Nasal cavity respiratory epithelium epithelial cell of viscerocranial mucosa (primary cell): ENCODE measurements at places on chromosomes 12 and 14. TPM values are rescaled to one million over a fixed set of nuclear protein-coding genes. Genes with fewer than 3 reads are reported as not detected.

SIX6 gene
- not detected in 2 replicates for total RNA-seq

SLC25A21 gene
- 0.71 and 1.4 TPM in 2 replicates for total RNA-seq

TEAD4 gene
- total RNA-seq = 4.4 and 5.9 TPM in 2 replicates

RAD51B gene
- total RNA-seq = 9.9 and 17.2 TPM in 2 replicates

RASSF9 gene
- total RNA-seq = 1.7 and 5.5 TPM in 2 replicates

LMO3 gene
- 0.07 and 0.34 TPM in 2 replicates for total RNA-seq

ADAMTS20 gene
- not detected in 2 replicates for total RNA-seq

IGF1 gene
- not detected in 2 replicates for total RNA-seq

GPR68 gene
- 1.4 and 10.5 TPM in 2 replicates for total RNA-seq

OASL gene
- total RNA-seq = 0.50 and 9.6 TPM in 2 replicates

NEUROD4 gene
- total RNA-seq = not detected in 2 replicates

CD4 gene
- 0.21 TPM in 1 of 2 replicates, not detected in the other for total RNA-seq

COCH gene
- total RNA-seq = under 0.01 TPM in 1 of 2 replicates, not detected in the other

KCNA5 gene
- total RNA-seq = not detected in 2 replicates

LHX5 gene
- total RNA-seq = under 0.01 and 0.34 TPM in 2 replicates

IKZF4 gene
- total RNA-seq = 0.34 and 1.1 TPM in 2 replicates

BHLHE41 gene
- total RNA-seq = under 0.01 and 1.1 TPM in 2 replicates

GLI1 gene
- under 0.01 and 0.14 TPM in 2 replicates for total RNA-seq

FAM181A gene
- not detected in 2 replicates for total RNA-seq

MYO1A gene
- 0.14 and 0.34 TPM in 2 replicates for total RNA-seq

SLC2A14 gene
- under 0.01 TPM in 1 of 2 replicates, not detected in the other for total RNA-seq

TAS2R8 gene
- total RNA-seq = 0.14 TPM in 1 of 2 replicates, not detected in the other

RNF212B gene
- total RNA-seq = not detected in 2 replicates

JPH4 gene
- not detected in 2 replicates for total RNA-seq

RGS6 gene
- not detected in 2 replicates for total RNA-seq

ISCA2 gene
- 14.8 and 23.9 TPM in 2 replicates for total RNA-seq

KRT1 gene
- 0.34 TPM in 1 of 2 replicates, not detected in the other for total RNA-seq

GALNT9 gene
- not detected in 2 replicates for total RNA-seq

TAS2R42 gene
- total RNA-seq = not detected in 2 replicates
